ENCODE measurements at places on chromosomes 7 and 10.
A peak's percentile ranks its signal among the peaks of the same experiment; 100 is the strongest.

DNA sequence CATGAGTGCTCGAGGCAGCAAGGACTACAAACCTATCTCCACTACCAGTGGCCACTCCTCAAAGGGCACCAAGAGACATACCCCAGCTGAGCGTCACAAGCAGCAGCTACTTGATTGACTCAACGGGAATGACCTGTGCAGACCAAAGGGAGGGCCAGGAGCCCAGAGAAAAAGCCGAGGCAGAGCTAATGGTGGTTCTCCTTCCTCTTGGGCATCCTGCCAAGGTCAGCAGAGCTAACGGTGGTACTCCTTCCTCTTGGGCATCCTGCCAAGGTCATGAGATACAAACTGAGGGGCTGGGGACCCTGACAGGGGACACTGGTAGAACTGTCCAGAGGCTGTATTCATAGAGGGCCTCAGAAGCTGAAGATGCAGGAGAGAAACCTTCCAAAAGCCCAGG is 60.4 kb downstream of the FAM53B start:
- DNase-seq: no peak

DNA sequence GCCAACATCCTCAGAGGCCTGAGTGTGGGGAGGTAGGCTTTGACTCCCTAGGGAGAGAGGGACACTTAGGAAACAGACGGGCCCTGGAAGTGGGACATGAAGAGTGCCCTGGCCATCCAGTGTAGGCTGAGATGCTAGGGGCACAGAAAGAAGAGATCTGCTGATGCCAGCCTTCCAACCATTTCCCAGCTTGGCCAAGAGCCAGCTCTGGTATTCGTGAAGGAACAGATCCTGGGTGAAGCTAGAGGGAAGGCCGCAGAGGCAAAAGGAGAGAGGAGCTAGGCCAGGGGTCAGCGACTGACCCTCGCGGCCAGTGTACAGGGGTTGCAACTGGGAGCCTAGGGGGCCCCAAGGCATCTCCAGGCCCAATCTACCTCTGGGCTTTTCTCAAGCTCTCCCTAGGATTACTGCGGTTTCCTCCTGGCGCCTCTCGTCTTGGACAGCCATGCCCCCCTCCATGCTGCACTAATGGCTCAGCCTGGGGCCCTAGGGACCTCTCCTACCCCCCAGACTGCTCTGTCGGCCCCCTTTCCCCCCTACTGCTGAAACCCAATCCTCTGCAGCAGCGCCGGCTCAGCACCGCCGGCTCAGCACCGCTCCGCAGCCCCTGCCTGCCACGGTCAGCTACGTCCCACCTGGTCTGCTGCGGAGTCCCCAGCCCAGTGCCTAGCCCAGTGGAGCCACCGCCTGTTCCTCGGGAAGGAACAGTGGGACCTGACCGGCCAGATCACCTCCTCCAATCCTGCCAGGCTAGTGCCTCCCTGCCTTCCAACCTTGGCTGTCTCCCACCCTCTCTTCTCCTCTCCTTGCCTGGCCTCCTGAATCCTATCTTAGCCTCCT is at the start of gene ASIC3:
Gene ASIC3 (plus strand): TSS at position 556 of the 840 bp plus-strand sequence. CDS start 355 bp downstream, outside the sequence.
- no peak for DNase-seq

DNA sequence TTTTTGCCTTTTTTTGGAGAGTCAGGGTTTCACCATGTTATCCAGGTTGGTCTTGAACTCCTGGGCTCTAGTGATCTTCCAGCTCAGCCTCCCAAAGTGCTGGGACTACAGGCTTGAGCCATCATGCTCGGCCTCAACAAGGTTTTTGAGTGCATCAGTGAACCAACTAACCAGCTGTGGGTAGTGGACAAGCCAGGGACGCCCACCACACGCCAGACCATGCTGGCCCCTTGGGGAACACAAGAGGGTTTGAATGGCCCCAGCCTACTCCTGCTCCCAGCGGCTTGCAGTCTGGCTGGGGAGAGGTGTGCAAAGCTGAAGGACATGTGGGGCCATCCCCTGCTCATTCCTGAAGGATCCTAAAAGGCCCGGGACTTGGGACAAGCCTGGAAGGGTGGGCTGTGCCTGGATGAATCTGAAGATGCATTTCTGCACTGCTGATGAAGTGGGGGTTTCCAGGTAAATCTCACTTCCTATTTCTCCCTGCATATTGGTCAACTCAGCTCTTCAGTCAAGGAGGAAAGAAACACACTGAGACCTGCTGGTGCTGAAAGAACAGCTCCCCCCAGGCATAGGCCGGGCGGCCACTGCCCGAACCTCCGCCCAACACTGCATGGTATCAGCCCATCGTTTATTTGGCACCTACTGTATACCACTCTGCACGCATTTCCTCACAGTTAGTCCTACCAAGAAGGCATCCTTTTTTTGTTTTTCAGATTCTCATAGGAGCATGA is 6.9 kb downstream of the MMD2 start:
- peak; percentile 26 for DNase-seq

GRCh38 chr10:61978965-61979364 is 77.5 kb downstream of the ARID5B start:
- no peak for DNase-seq

GRCh38 chr10:3701491-3701890 is 83.5 kb downstream of the KLF6 start:
- DNase-seq: no peak

- no peak for DNase-seq
Measured at GRCh38 chr10:73293461-73293860, 41.0 kb upstream of the MRPS16 start.

GRCh38 chr10:49756031-49756430 is 6.1 kb downstream of the OGDHL start:
- DNase-seq: no peak

GRCh38 chr7:110891197-110891596 is 199.7 kb upstream of the LRRN3 start:
- DNase-seq: no peak

DNA sequence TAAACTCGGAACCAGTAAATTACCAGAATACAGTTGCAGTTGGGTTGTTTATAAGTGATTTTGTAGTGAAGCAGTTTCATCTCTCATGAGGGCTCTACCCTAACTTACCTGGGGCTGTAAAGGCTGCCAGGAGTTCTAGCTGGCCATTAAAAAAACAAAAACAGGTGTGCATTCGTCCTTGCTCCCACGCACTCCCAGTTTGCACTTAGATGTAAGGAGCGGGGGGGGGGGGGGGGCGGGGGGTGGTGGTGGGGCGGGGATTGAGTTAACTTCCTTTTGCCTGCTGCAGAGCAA is 2.3 kb upstream of the PFKFB3 start:
- no peak for DNase-seq

DNA sequence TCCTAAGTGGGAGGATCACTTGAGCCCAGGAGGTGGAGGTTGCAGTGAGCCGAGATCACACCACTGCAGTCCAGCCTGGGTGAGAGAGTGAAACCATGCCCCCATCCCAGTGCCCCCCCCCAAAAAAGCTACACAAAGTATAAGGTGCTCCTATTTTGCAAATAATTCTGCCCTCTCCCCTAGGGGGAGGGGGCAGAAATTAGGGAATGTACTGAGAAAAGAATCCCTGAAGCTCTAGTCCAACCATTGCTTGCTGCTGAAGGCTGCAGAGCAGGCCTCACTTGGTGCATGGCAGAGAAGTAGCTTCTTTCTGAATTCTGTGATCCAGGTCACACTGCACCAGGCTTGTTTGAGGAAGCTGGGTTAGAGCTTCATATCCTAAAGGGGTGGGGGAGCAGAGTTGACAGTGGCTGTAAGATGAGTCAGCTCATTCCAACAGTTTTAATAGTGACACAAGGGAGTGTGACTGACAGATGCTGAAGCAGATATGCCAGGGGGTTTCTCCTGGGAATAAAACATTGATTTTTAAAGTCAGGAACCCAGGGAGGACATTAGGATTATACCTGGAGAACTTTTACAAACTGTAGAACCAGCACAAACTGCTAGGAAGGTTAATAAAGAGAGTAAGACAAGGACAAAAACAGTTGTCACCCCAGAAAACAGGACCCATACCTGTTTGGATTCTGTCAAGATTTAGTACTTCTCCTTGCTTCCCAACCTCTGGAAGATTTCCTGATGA is 32.8 kb upstream of the STRIP2 start:
- DNase-seq: no peak

DNA sequence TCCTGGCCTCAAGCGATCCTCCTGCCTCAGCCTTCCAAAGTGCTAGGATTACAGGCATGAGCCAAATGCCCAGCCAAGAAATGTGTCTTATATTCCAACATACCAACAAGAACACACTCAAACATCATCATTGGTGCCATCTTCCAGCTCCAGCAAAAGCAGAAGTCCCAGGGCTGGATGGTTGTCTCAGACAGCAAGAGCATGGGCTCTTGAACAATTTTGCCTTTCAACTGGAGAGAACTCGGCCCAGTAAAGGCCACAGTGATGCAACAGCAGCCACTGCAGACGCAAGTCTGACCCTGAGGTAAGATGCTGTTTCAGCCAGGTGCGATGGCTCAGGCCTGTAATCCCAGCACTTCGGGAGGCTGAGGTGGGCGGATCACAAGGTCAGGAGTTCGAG is 52.8 kb upstream of the NFE2L3 start:
- DNase-seq: no peak

DNA sequence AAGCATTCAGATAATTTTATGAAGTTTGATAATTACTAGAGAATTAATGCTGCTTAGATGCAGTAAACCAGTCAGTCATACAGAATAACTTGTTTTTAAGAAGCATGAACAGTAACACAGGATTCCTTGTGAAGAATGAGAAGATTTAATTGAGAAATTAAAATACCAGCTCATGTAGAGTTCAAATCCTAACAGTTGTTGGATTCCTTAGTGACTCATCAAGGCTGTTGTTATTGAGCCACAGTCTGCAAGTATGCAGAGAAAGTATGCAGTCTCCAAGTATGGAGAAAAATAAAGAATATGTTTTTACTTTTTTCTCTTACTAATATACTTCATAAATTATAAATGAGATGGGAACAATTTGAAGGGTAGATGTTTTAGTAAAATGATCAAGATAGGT is 30.2 kb upstream of the CYP26C1 start:
- no peak for DNase-seq

GRCh38 chr7:6419310-6419773 is 28.4 kb downstream of the DAGLB start:
- no peak for DNase-seq

DNA sequence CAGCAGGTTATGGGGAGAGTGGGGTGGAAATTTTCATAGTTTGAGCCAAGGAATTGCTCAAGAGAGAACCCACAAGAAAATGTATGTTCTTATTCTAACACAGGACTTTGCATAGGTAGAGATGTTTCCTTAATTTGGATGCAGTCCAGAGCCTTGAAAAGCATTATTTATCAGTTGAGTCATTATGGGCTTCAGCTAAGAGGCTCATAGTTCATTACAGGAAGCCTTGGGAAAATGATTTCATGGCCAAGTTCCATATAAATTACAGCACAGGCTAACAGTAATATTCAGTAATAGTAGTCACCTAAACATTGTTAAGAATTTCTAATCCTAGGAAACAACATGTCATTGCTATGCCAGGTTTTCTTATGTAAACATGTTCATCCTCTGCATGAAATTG is 131.1 kb upstream of the PTPRZ1 start:
- no peak for DNase-seq

DNA sequence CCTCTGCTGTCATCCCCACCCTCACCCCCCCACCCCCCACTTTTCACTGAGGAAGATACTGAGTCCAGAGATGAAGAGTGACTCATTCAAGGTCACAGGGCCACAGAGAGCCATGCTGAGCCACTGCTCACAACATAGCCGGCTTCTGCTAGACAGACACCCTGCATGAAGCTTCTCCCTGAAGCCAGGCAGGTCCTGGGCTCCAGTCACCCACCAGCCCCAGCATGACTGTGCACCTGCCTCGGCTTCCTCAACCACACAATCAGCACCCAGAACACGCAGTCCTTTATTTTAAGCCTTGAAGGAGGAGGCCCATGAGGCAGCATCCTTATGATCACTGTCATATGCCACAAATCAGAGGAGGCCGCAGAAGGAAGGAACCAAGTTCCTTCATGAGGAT is 19.2 kb upstream of the PRKAG2 start:
- no peak for DNase-seq

DNA sequence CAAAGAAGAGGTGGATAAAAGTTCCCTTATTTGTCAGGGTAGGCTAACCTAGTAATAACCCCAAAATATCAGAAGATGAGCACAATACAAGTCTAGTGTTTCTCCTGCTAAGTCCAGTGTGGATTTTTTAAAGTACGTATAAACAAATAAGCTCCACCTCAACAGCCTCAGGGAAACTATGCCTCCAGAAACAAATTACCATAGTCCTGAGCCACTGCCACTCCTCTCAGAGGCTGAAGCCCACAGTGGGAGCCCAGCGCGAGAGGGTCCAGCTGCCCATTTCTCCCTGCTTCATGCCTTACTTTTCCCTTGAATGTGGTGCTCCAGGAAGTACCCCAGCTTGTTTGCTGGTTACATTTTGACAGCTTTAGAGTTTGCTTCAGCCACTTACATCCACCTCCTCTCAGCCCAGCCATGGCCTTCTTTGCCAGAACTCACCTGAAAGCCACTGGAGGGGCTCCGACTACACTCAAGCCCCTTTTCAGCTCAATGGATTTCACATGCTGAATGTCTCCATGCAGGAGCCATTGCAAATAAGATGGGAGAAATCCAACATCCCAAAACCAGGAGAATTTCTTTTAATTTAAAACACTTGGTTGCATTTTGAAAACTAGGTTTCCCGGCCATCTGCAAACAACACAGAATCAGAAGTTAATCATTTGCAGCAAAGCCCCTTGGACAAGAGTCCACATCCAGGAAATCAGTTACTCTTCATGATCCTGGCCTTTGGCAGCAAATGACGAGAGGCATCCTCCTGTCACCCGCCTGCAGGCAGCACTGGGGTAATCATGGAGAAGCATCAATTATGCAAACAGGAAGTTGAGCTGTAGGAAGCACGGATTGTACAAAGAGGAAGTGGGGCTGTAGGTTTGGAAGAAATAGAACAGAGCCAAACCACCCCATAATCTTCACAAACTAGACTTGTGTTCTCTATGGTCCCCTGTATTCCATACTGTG is 138.1 kb downstream of the HERPUD2 start:
- no peak for DNase-seq

DNA sequence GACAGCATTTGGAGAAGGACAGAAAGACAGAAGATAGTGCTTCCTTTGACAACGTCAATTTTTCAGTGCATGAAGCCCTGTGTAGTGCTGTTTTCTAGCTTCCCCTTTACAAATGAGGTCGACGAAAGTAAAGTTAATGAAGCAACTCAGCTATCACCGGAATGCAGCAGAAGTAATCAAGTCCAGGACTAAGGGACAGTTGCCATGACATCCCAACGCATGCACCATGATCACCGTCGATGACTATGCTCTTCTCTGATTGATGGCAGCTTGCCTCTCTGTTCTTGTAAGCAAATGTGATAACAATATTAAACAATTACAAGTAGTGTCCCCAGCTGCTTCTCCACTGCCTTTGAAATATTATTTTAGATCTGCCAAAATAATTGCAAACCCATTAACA is 205.8 kb downstream of the FRMD4A start:
- no peak for DNase-seq

Measured in activated naive CD4-positive, alpha-beta T cell treated with anti-CD3 and anti-CD28 coated beads, Interleukin-2, amount 10 ng/mL, durations not matched to agents 7 days and 5 days (primary cell).